ENCODE measurements at places on chromosomes 6 and 20.

- DNase-seq = no peak
Observed at GRCh38 chr6:22756365-22756764, 187.0 kb downstream of the HDGFL1 start.

DNA sequence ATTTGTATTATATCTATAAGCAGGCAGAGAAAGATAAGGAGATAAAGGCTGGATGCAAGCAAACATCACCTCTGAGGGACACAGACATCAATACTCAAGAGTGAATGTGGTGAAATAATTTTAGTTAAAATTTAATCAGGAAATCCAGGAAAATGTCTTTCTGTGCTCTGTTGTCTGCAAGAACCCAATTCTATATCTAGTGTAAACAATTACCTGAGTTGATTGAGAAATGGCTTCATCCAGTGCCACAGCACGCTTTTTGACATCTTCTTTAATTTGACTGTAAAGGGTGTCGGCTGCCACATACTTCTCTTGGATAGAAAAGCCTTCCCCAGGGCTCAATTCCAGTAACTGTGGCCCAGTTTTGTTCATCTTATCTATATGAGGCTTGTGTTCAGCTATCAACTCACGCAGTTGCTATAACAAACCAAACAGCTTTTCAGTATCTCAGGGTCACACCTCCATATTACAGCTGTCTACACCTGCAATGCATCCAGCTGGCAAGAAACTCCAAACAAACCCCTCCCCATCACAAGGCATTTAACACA is 131.6 kb downstream of the DST start:
- no peak for DNase-seq

- DNase-seq = no peak
Observed at GRCh38 chr6:156883497-156884252, 106.5 kb downstream of the ARID1B start.

DNA sequence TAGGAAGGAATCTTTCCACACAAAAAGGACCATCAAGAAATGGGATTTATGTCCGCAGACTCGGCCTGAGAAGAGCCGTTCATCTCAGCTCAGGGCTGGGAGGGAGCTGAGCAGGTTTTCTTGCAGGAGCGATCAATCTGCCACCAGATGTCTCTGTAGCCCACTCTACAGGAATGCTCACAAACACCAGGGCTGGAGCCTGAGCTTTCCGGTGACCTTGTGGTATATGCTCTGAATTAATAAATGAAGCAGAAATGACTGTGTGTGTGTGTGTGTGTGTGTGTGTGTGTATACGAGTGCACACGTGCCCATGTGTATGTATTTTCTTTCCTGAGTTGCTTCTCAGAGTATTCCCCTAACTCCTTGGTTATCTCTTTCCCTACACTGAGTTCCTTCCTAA is 12.0 kb downstream of the CD83 start:
- DNase-seq = no peak

GRCh38 chr6:18215436-18215835 is 48.9 kb downstream of the DEK start:
- no peak for DNase-seq

- no peak for DNase-seq
Observed at GRCh38 chr6:107763946-107764345, 60.2 kb downstream of the SCML4 start.

GRCh38 chr6:139955366-139956155 is 581.1 kb upstream of the CITED2 start:
- no peak for DNase-seq

DNA sequence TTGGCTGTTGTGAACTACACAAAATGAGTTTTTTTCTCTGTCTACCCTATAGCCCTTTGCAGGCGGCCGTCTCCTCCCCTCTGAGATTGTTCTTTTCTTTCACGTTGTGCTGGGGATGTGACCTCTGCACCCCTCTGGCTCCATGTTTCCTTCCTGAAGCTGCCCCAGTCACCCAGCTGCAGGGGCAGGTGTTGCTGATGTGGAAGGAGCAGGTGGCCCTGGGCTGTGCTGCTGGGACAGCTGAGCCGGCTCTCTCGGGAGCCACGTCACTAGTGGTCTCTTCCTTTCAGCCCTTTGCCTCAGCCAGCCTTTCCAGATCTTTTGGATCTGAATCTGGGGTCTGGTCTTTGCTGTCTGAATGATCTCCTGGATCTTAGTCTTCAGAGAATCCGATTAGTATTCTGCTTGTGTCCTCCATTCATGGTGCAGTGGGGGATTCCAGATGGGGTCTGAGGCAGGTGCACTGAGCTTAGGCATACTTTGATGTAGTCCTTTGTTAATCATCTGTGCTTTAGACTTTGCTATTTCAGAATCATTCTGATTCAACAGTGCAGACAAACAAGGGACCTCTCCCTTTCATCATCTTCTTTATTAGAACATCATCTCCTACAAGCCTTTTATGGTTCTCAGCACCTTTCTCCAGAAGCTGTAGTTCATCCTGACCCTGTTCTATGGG is 31.4 kb downstream of the TMEM181 start:
- no peak for DNase-seq

GRCh38 chr6:138503881-138504680 is 4.8 kb upstream of the NHSL1 start:
- DNase-seq = no peak

GRCh38 chr6:155330133-155330734 is 15.9 kb upstream of the TFB1M start:
- no peak for DNase-seq

DNA sequence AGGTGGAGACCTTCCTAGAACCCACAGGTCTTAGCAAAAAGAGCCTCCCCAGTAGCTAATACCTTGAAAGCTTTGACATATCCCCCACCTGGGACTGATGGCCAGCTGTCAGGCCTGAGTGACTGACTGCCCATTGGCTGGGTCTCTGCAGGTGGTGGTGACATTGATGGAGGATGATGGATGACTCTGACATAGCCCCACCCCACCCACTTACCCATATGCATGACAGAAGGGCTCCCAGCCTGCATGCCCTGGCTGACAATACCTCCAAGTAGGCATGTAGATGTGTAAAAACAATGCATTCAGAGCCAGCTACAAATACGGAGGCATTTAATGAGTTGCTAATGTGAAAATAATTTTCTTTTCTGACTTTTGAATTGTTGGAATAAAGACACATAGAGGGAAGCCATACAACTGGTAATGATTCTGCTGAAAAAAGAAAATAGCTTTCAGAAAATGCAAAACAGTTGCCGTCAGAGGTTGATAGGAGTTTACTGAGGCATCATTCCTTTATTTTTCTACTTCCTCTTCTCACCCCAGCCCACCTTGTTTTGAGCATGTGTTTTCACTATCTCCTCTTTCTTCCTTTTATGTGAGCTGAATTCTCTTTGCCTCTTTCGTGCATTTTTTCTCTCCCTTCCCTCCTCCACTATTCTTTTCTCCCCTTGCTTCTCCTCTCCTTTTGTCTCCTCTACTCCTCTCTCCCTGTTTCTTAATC is 70.6 kb downstream of the OLIG3 start:
- DNase-seq = no peak

- no peak for DNase-seq
Observed at GRCh38 chr6:80094017-80094416, 12.5 kb upstream of the BCKDHB start.

DNA sequence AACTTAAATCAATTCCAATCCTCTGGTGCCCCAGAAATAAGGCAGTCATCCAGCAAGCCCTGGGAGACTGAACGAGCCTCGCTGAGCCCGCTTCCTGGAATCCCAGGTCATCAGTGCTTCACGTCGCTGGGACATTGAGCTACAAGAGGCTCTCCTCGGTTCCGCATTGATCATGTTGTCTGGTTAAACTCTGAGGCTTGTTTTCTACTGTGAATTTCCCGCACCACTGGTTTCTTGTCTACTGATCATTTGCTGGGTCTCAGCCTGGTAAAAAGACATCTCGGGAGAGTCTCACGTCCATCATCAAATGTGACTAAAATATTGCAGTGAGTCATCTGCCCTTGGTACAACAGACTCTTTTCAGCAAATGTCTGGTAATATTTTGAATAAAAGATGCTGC is 569.2 kb downstream of the QKI start:
- DNase-seq = no peak

Data from activated naive CD4-positive, alpha-beta T cell (primary cell).